ENCODE measurements at places on chromosomes 6 and 20.

DNA sequence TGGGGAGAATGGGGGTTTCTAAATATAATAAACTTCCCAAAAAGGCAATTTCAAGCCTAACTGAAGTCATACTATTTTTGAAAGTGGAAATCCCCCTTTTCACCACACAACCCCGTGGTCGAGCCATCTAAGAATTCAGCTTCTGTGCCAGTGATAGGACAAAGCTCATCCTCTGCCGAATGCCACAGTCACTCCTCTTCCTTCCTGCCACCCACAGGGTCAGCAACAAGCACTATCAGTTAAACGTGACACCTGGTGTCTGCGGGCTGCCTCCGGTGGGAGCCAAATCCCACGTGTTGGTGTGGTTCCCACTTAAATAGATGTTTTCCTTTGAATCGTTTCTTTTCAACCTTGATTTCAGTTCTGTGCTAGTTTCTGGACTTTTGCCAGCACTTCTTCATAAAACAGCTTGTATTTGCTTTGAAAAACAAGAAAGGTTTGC is 60.7 kb downstream of the TNFAIP3 start:
- DNase-seq, result no peak

DNA sequence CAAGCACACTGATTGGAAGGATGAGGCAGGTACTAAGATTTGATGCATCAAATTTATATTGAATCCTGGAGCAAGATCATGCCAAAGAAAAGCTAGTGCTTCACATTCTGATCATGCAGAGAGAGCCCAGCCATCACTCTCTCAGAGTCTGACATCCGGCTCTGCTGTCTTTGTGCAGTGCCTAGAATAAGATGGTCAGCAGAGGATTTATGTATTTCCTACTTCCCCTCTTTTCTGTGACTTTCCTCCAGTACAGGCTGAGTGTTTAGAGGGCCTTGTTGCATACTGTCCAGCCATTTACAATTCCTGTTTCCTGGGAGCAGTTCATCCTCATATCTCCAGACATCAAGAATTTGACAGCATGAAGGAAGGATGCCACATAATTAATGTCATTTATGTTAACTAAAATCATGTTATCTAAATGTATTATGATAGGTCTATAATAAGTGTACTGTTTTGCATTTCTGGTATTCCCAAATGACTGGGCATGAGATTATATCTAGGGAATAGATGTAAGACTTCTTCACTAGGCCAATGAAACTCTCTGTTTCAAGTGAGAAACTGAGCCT is 167.6 kb downstream of the EPM2A start:
- DNase-seq, result no peak

- DNase-seq, result no peak
Observed at GRCh38 chr6:166056637-166057036, 111.0 kb downstream of the TBXT start.

GRCh38 chr6:139846538-139847456 is 472.3 kb upstream of the CITED2 start:
- DNase-seq, result no peak

DNA sequence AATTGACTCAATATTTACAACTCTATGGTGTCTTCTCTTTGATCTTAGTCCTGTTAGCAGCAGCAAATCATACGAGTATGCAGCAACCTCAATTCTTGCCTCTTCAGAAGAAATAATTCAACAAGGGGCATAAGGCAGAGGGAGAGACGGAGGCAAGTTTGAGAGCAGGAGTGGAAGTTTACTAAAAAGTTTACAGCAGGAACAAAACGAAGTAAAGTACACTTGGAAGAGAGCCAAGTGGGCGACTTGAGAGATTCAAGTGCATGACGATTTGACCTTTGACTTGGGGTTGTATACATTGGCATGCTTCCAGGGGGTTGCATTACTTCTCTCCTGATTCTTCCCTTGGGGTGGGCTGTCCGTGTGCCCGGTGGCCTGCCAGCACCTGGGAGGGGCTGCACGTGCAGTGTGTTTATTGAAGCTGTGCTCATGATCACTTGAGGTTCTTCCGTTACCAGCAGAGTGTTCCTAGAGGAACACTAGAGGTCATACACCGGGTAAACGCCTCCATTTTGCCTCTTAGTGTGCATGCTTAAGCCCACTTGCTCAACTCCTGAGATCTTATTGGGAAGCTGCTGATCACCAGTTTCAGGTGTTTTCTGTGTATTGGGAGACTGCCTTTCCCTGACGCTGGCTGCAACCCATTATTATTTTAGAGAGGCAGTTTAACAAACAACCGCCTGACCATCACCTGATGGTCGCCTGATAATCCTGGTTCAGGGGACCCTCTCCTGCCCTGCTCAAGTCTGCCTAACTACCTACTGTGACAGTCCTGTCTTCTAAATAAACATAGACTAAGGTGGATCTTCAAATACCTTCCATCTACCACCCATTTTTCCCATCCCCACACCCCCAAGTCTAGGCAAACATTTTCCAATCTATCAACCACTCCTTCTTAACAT is 172.4 kb upstream of the MYLIP start:
- peak; percentile 76 for DNase-seq

- no peak for DNase-seq
Observed at GRCh38 chr20:60071965-60072364, 113.7 kb downstream of the CDH26 start.

DNA sequence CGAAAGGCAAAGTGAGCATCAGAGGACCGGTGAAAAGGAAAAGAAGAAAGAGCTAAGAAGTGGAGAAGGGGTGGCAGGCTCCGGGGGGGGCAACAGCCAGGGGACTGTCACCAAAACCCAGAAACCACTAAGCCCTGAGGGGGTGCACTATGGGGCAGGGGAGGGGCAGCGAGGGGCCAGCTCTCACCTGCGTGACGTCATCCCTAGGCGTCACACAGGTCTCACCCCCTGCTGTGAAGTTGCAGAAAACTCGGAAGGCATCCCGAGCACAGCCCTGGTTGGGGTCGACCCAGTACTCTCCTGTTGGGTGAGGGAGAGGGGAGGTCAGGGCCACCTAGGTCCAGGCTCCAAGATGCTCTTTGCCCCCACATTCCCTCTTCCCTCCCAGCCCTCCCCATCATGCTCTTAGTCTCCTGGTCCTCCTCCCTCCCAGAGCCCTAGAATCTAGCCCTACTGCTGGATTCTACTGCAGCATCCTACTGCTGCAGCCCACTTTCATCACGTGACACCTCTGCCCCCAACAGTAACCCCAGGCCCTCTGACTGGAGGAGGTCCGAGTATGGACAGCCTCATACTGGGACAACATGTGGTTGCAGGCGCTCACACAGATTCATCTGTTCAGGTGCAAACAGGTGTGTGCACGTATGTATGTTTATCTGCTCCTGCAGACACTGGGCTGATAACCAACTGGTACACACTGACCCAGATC is 27.4 kb downstream of the COL11A2 start:
- DNase-seq, result no peak

DNA sequence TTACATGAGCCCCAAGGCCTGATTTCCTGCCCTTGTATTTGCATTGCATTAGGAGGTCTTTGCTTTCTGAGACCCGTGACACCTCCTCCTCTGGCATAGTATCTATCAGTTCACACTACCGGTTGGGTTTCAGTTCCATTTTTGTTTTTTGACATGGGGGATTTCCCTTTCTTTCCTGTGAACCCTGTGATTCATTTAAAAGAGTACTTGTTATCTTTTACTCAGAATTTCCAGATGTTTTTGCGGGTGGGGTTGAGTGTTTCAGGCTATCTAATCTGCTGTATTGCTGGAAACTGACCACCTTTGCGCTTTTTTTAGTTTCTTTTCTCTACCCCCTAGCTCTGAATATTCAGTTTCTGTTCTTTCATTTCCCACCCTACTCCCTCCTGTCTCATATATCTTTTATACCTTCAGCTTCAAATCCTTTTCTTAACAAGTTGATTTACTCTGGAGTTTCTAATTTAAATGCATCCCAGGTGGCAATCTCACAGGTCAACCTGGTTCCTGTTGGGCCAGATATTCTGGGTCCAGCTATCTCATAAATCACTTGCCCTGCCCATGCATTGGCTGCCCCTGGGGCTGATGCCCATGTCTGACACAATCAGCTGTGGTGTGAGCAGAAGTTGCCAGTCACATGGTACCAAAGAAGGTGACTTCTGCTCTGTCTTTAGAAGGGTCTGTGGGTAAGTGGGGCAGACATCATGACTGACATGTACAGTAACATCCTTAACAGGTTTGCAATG is 14.3 kb upstream of the NCOA3 start:
- no peak for DNase-seq

GRCh38 chr20:50789968-50790650 is 4.8 kb upstream of the BCAS4 start:
- no peak for DNase-seq

- no peak for DNase-seq
Observed at GRCh38 chr6:166526937-166527336, 59.5 kb downstream of the RAMACL start.

- no peak for DNase-seq
Observed at GRCh38 chr6:33118525-33119123, 42.8 kb downstream of the HLA-DPB1 start.

DNA sequence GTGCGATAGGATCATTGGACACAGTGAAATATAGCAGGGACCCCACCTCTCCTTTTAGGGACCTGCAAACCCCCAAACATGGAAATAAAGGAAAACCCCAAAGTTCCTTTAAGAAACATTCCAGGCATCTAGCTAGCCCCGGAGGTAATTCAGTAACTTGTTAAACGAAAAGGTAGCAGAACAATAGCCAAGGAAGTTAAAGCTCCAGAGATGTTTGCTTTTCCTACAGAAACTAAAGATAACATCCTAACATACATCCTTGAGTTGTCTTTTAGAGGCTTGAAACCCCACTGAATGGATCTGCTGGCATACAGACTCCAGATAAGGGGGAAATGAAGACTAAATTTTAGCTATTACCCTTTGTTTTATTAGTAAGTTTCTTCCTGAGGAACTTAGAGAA is 51.0 kb downstream of the FAM184A start:
- no peak for DNase-seq
